Effector CD8-positive, alpha-beta T cell (primary cell): ENCODE measurements at places on chromosomes 2 and 18.
A peak's percentile ranks its signal among the peaks of the same experiment; 100 is the strongest.

GRCh38 chr2:152421521-152422370, 86.8 kb downstream of the FMNL2 start:
- no peak for DNase-seq

GRCh38 chr18:63150942-63151421, 168.6 kb downstream of the BCL2 start:
- no peak for DNase-seq

DNA sequence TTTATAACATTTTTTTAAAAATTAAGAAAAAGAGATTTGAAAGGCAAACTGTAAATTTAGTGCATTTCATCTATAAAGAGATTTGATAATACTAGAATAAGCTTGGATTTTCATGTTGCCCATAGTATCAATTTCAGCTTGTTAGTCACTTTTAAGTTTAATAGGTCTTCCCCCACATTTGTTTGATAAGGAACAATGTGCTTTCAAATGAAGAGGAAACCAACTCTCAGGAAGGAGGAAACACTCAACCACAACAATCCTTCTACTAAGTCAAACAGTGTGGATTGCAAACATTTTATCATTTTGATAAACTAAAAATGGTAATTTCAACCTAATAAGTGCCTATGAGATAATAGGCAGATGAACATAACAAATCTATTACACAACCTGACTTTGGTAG, 397.1 kb upstream of the CDH20 start:
- no peak for DNase-seq

GRCh38 chr2:203918839-203919238, 17.7 kb upstream of the ICOS start:
- DNase-seq: no peak

DNA sequence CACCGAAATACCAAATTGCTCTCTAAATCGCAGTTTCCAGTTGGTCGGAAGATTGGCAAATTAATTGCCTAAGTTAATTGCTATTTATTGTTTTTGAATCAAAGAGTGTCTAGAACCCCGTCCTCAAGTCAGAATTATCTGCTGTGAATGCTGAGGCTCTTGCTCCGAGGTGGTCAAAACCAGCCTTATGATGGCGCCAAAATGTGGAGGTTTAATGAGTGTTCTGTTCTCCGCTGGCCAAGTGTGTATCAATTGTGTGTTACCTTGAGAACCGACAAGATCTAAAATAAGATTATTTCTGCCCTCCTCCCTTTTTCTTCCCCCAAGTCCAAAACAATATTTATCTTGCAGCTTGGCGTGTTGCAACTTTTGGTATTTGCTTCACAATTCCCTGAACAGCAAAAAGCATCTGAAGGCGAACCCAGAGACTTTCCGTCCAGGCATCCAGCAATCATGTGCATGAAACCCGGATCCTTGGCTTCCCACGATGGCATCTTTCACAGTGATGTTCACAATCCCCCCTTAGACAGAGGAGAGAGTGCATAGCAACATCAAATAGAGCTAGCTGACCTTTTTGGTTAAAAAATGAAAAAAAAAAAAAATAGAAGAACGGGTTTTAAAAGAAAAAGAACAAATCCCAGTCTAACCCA, 323.0 kb downstream of the MYCN start:
- no peak for DNase-seq

GRCh38 chr18:5943514-5943913, 48.2 kb upstream of the TMEM200C start:
- no peak for DNase-seq

- DNase-seq: no peak
Observed at GRCh38 chr18:36485772-36486171, 188.3 kb downstream of the FHOD3 start.

- DNase-seq: no peak
Observed at GRCh38 chr2:205751569-205752031, 69.3 kb downstream of the NRP2 start.

- DNase-seq: no peak
Observed at GRCh38 chr18:51668607-51669006, 471.1 kb upstream of the MEX3C start.

- no peak for DNase-seq
Observed at GRCh38 chr2:132654968-132655367, 15.0 kb downstream of the LYPD1 start.

DNA sequence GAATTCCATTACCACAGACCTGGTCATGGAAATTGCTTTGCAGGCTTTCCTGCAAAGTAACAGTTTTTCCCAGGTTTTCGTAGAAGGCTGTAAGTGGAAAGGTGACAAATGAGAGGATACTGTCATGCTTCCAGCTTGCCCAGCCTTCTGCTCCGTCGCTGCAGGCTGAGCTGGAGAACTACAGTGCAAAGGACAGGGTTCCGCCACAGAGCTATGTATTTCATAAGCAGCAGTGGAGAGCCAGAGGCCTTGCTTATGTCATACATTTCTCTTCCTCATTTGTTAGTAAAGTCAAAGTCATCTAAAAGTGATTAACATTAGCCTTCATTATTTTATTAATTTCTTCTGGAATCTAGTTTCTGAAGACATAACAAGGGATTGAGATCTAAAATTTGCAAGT, 72.9 kb upstream of the RBM44 start:
- DNase-seq: no peak

DNA sequence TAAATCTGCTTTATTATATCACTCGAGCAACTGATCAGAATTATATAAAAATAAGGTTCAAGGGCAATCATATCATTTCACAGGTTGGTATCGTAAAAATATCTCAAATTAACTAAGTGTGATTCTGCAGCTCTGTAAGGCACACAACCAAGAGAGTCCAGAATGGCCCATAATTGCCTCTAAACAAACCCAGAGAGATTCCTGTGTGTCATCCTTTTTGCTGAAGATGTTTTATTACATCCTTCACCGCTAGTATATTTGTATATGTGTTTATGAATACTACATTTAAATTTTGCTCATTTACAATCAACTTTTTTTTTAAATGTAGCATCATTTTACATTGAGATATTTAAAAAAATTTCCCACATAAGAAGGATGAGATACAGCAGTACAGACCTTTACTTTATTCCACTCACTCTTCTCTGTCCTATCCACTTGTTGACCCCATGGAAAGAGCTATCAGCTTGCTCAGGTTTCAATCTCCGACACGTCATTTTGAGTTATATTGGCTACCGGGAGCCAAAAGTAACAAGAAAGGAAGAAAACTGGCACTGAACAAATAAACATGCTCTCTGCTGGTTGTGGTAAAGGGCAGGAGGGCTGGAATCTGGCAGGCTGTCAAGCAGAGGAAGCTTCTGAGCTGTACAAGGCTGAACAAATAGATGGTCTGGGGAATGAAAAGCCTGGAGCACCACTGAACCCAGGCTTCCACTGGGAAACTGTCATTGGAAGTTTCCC, 23.1 kb downstream of the PLA2R1 start:
- DNase-seq: no peak

- no peak for DNase-seq
Observed at GRCh38 chr18:41146301-41146700, 808.7 kb upstream of the PIK3C3 start.

GRCh38 chr2:10392548-10392947, 55.6 kb downstream of the ODC1 start:
- no peak for DNase-seq

DNA sequence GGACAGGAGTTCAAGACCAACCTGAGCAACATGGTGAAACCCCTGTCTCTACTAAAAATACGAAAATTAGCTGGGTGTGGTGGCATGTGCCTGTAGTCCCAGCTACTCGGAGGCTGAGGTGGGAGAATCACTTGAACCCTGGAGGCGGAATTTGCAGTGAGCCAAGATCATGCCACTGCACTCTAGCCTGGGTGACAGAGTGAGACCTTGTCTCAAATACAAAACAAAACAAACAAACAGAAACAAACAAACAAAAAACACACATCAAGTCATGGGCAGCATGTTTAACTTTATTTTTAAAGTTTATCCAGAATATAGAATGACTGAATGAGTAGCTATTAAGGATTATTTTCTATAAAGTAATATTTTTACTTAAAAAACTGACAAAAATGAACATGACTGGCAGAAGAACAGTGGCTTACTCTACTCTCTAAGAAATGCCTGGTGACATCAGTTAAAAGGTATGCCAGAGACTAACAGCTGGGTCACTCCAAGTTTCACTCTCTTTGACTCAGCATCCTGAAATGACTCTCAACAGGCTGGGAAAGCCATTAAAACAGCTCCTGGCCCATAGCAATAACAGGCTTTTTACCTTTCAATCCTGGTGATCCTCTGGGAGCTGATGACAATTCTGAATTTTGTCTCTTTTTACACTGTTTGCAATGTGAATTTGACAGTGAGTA, 281.6 kb upstream of the STON1 start:
- no peak for DNase-seq

DNA sequence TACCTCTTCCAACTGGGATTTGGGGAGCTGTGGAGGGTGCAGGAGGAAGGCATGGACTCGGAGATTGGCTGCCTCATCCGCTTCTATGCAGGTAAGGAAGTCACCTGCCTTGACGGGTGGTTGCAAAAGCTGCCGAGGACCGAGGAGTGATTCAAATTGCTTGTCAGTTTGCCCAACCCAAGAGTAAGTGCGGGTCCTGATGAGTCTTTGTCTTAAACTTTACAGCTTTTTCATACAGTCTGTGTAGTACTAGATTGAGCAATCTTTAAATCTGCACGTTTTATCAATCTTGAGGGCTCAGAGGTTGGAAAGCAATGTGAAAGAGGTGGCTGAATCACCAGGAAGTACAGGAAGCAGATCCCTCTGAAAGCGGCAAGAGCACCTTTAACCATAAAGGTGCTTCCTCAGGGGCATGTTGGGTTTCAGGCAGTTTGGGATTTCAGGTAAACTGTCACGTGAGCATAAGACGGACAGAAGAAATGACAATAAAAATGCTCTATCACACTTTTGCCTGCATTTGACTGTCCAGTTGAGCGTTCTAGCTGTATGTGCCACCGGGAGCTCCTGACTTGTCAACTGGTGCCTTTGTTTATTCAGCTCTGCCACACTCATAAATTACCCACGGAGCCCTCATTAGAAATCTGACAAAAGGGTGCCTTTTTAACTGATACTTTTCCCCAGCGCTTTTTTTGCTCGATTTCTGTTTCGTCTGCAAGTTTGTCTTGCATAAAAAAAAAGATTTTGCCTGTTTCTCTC, 2.0 kb downstream of the PHLPP1 start:
- peak; percentile 23 for DNase-seq
